ENCODE measurements at places on chromosomes 16 and 17.

DNA sequence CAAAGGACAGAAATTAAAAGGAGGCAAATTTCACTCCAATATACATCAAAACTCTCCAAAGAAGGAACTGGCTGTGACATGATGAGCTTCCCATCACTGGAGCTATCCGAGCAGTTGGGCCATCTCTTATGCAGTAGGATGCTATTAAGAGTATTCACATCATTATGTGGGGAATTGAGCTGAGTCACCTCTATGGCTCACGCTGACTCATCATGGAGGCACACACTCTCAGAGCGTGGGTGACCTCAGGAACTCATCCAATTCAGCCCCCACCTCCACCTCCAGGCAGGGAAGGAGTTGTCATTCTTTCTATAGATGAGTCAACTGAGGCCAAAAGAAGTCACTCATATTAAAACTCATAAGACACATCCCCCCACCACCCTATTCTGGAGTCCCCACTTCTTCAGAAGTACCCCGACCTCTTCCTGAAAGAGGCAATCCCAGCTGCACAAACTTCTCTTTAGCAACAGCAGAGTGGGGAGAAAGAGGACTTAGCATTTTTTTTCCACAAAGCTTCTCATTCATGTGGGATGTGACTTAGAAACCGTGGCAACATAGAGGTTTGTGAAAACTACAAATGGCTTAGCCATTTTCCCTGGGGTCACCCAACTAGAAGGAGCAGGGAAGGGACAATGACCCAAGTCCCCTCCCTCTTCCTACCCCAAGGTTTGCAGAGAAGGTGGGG is 32.5 kb downstream of the ABCC12 start:
- DNase-seq: peak; percentile 7

DNA sequence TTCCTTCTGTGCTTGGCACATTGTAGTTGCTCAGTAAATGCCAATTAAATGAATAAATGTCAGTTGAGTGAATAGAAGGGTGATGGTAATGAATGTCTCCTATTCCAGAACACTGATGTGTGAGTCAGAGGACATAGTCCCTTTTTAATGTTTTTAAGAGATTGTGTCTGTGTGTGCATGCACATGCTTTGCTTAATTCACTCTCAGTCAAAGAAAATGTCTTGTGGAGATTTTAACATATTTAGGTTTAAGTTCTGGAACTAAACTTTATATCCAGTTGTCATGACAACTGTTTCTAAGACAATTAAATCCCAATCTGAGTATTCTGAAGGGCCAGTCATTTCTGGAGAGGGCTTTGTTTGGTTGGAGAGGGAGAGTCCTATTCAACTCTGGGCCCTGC is 255.3 kb upstream of the CDH11 start:
- no peak for DNase-seq

GRCh38 chr17:74452841-74453661 is 13.4 kb upstream of the CD300A start:
- DNase-seq: no peak

GRCh38 chr16:49834531-49835151 is 21.3 kb downstream of the ZNF423 start:
- no peak for DNase-seq

DNA sequence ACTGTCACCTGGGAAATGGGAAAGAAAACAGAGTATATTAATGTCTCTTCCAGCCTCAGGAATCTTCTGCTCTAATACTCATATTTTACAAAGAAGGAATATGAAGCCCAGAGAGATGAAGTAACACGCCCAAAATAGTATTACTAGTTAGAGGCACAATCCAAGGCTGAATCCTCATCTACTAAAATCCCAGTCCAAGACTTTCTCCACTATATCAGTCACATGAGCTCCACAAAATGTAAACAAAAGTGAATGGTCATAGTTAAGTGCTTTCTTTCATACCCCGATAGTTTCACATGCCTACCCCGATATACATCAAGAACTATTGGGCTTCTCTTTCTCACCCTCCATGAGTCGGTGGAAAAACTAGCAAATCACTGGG is 965 bp downstream of the INTS2 start:
- DNase-seq: no peak

DNA sequence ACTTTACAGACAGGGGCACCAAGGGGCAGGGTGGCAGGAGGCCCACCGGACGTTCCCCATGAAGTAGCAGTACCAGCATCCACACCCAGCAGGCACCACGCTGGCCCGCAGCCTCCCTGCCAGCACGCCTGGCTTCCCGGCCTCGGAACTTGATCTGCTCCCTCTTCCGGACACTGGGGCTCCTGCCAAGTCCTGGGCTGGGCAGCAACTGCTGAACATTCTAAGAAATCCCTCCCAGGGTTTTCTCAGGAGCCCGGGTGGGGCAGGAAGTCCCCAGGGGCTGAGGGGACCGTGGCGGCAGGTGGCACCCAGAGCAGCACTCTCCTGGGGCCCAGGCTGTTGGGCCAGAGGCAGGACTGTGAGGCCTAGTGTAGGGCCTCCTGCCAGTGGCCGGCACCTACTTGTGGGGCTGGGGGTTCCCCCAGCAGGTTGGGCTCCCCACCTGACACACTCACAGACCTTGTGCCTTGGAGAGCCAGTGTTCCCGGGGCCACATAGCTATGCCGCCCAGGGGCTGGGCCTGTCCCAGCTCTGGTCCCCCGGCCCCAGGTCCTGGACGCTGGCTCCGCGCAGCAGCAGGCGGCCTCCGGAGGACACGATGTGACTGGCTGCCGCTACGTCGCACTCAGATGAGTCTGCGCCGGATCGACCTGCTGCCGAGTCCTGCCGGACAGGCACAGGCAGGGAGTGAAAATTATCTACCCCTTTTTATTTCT is 86.2 kb upstream of the CBX4 start:
- DNase-seq: peak; percentile 87

DNA sequence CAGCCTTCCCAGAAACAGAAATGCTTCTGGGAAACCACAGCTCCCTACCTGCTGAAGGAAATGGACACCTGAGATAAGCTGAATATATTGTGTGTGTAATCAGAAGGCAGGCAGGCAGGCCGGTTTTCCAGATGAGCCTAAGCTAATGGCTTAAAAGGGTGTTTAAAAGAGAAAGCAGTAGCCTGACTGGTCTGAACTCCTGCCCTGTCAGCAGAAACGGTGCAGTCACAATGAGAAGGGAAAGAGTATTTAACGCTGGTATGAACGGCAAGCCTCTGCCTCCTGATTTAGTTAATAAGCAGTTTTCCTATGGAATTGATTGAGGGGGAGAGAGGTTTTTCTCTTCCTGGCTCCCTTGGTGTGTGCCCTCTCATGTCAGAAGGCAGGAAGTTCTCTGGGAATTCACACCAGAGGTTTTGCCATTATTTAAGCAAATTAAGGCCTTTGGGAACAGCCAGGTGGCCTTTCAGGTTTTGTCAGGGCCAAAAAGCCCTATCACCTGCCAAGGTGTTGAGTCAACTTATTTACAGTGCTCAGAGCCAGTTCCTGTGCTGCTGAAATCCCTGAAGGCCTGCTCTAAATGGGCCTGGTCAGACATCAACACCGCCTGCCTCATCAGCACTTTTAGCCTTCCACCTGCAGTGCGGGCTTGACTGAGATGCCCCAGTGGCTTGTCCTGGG is 41.6 kb downstream of the CDH1 start:
- peak; percentile 60 for DNase-seq

- DNase-seq: no peak
Observed at GRCh38 chr17:1001640-1002411, 4.9 kb downstream of the TIMM22 start.

- DNase-seq: no peak
Observed at GRCh38 chr17:18938692-18939023, 13.3 kb upstream of the SLC5A10 start.

DNA sequence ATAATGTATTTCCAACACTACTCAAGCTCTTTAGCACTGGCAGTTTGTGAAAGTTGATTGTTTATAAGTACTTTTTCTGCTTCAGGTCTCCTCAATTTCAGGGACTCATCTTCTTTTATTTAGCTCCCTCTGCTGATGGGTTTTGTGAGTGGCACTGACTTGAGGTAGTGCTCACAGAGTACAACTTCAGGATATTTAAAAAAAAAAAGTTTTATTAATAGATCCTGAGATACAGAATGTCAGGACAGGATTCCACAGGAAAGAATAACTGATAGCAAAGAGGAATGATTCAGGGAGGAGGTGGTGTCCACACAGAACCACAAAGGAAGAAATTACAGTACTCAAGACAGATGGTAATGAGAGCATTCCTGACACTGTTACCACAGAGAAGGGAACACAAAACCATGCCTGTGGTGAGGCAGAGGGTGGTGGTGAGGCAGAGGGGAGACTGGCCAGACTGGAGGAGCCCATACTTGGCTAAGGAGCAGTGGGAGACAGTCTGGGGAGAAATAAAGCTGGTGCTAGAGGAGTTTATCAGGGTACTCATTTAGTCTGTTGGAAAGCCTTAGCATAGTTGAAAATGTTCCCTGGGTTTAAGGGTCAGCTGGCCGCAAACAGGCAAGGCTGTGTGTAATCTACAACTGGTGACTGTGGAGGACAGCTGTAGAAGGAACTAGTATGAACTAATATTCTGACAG is 63.7 kb downstream of the SPAG9 start:
- DNase-seq: peak; percentile 65

All from HT-29 (cell line).